Vein endothelial cell (primary cell): ENCODE measurements at places on chromosomes 1 and 21. TPM values are rescaled to one million over a fixed set of nuclear protein-coding genes. Genes with fewer than 3 reads are reported as not detected.

The OR2L3 gene
- not detected in 2 replicates for total RNA-seq

The MAP3K21 gene
- 0.19 and 0.33 TPM in 2 replicates for total RNA-seq

The FCRL4 gene
- under 0.01 TPM in 1 of 2 replicates, not detected in the other for total RNA-seq

The HOOK1 gene
- under 0.01 and 0.10 TPM in 2 replicates for total RNA-seq

The TRIM67 gene
- not detected in 2 replicates for total RNA-seq

The AGMAT gene
- total RNA-seq = 1.3 TPM in 2 replicates

The IL12RB2 gene
- total RNA-seq = not detected in 2 replicates

The NHLH1 gene
- total RNA-seq = 0.19 and 0.33 TPM in 2 replicates

The INKA2 gene
- 5.6 and 10.1 TPM in 2 replicates for total RNA-seq

The S100A8 gene
- not detected in 2 replicates for total RNA-seq

The KCNA3 gene
- total RNA-seq = not detected in 2 replicates

The AXDND1 gene
- 0.38 TPM in 1 of 2 replicates, not detected in the other for total RNA-seq

The SPRR2B gene
- not detected in 2 replicates for total RNA-seq

The SLAMF8 gene
- total RNA-seq = not detected in 2 replicates

The PTPN22 gene
- total RNA-seq = under 0.01 and 0.67 TPM in 2 replicates

The TFAP2E gene
- 0.19 TPM in 1 of 2 replicates, not detected in the other for total RNA-seq

The MROH7 gene
- under 0.01 and 0.10 TPM in 2 replicates for total RNA-seq

The SEMA6C gene
- 15.6 and 17.6 TPM in 2 replicates for total RNA-seq

The HUNK gene
- under 0.01 and 0.10 TPM in 2 replicates for total RNA-seq
